GM23248 (cell line): ENCODE measurements at places on chromosomes 2 and 18.
A peak's percentile ranks its signal among the peaks of the same experiment; 100 is the strongest.

- DNase-seq = no peak
These were observed 272.6 kb upstream of the HS6ST1 start for GRCh38 chr2:128591022-128591860.

- peak; percentile 70 for DNase-seq
These were observed 177.7 kb downstream of the TMEM247 start for GRCh38 chr2:46657042-46657504.

DNA sequence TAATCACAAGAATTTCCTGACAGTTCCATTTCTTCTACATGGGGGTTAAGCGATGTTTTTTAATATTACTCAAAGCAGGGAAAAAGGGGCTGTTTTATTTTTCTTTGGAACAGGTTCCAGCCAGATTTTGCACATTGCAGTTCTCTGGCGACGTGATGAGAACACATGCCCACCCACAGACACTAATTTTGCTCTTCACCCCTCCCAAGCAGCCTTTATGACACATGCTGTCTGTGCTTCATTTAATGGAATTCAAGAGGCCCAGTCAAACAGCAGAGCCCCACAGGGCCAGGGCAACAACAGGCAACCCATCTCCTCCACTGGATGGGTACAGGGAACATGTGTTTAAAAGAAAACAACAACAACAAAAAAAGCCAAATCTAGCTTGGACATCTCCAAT is 70.8 kb downstream of the SPRED2 start:
- peak; percentile 85 for DNase-seq

DNA sequence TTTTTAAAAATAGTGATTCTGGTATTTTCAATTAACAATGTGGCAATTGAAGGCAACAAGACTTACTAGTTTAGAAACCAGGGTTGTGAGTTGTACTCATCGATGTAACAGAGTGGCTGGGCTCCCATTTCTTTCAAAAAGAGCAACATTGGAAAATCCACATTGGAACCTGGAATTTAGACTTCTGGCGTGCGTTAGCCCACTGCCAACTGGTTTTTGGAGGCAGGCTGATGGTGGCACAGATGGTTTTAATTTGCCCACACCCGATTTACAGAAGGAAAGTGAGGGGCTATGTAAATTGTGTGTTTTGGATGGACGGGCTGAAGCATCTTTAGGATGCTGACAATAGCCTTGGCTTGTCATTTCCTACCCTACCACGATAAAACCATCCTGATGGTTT is 66.3 kb downstream of the TRPM8 start:
- DNase-seq = no peak

GRCh38 chr2:45909677-45910191 is 258.3 kb downstream of the PRKCE start:
- peak; percentile 30 for DNase-seq

GRCh38 chr2:241558532-241559322 is at the start of gene BOK:
BOK (plus strand) TSS chr2:241558745; CDS start chr2:241559484, 739 bp downstream.
- DNase-seq = peak; percentile 89

GRCh38 chr18:68263481-68263880 is 451.4 kb downstream of the TMX3 start:
- peak; percentile 77 for DNase-seq
